Ascending aorta (tissue), 2 donors: ENCODE measurements at places on chromosomes 3 and 15.
A peak's percentile ranks its signal among the peaks of the same experiment; 100 is the strongest.

- DNase-seq = no peak
Measured at GRCh38 chr3:127041933-127042332, 59.0 kb downstream of the PLXNA1 start.

DNA sequence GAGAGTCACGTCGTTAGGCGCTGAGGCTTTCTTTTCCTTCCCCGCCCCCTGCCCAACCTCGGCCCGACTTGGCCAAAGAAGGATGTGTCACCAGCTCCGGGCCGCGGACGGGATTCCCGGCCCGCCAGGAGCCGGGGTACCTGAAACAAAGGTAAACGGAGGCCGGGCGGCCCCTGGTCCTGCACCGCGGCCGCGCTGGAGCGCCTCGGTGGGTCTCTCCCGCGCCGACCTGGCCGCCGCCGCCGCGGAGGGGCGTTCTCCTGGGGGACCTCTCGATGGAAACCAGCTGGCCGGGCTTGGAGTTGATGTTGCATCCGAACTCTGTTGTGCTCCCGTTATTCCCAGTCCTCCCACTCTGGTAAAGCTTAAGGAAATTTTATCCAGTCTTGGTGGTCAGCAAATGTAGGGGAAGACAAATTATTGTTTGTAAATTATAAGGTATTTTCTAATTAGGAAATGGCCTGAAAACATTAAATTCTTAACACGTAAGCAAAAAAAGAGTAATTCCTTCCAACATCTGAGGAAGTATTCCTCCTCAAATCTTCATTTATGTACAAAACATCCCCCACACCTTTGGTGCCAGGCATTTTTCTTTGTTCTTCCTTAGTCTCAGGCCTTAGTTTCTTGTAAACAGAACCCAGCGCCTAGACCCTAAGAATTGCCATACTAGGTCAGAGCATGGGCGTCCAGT lies 888 bp downstream of the PPP2R3A start:
- DNase-seq = no peak

- no peak for DNase-seq
Measured at GRCh38 chr3:49401766-49402165, 10.0 kb downstream of the RHOA start.

DNA sequence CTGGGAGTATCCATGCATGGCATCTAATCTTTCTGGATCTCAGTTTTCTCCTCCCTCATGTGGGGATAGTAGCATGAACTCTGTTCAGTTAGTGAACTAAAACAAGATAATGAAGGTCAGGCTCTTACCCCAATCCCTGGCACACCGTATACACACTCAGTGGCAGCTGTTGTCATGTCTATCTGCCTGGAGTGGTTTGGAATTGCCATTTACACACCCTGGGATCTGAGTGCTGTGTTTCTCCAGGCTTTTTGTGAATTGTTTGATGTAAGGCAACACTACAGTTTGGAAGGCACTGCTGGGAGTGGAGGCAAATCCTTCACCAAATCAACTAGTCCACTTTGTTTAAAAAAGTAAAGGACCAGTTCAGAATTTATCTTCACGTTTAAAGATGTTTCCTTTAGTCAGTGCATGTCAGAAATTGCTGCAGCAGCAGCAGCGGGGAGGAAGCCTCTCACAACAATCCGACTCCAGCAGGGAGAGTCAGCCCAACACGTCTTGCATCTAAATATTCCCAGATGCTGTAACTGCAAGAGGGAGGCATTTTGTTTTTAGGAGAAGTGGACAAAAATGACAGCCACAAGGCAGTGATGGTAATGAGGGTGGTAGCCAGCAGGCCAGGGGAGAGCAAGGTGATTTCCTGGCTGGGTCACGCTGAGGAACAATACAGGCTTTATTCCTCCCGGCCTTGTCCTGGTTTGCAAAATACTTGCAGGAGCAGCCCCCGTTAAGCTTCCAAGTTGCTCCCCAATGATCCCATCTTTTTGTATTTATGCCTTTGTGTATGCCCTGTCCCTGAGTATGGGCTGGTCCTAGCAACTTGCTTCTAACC lies 128.5 kb upstream of the LRIG1 start:
- DNase-seq = no peak

DNA sequence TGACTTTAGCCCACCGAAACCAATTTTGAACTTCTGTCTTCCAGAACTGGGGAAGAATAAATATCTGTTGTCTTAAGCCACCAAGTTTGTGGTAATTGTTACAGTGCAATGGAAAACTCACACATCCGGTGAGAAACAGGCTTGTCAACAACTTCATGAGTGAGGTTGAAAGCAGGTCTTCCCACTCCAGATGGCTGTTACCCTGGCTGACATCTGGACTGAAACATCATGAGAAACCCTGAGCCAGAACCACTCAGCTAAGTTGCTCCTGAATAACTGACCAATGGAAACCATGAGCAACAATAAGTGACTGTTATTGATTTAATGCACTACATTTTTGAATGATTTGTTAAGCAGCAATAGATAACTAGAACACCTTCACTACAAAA lies 10.3 kb downstream of the ACSBG1 start:
- DNase-seq = no peak

GRCh38 chr15:31338879-31339557 lies 12.4 kb downstream of the KLF13 start:
- DNase-seq = peak; percentile 88
